ENCODE measurements at places on chromosomes 1 and 21.

DNA sequence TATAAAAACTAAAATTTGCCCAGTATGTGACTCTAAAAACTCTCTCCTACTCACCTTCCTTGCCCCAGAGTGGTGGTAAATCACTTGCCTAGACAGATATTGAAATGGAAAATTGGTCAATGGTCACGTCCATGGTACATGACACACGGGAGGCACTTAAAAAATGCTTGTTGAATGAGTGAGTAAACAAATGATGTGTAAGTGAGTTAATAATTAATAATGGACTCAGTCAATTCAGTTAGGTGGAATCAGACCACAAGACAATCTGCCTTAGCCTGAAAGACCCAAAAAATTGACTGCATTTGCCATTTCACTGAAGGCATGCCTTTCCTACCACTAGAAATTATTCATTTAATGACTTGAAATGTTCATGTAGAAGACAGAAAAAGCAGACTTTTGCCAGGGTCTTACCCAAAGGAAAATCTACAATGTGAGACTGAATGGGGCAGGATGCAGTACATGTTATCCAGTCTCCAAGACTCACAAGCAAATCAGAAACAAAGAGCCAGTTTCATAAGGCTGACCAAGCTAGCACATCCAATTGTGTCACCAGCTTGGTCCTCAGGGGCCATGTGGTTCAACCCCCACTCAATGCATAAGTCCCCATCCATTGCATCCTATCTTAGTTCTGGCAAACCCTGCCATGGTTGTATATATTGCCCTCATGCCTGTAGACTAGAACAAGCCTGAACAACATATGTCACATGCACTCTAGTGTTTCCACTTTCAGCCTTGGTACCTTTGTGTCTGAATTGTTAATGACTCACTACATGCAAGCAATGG is 73.6 kb downstream of the TBX15 start:
- DNase-seq, result no peak

- no peak for DNase-seq
These were observed 51.9 kb downstream of the IER5 start for GRCh38 chr1:181140398-181140797.

GRCh38 chr21:23131177-23131576 is 2133.0 kb downstream of the NCAM2 start:
- DNase-seq, result no peak

DNA sequence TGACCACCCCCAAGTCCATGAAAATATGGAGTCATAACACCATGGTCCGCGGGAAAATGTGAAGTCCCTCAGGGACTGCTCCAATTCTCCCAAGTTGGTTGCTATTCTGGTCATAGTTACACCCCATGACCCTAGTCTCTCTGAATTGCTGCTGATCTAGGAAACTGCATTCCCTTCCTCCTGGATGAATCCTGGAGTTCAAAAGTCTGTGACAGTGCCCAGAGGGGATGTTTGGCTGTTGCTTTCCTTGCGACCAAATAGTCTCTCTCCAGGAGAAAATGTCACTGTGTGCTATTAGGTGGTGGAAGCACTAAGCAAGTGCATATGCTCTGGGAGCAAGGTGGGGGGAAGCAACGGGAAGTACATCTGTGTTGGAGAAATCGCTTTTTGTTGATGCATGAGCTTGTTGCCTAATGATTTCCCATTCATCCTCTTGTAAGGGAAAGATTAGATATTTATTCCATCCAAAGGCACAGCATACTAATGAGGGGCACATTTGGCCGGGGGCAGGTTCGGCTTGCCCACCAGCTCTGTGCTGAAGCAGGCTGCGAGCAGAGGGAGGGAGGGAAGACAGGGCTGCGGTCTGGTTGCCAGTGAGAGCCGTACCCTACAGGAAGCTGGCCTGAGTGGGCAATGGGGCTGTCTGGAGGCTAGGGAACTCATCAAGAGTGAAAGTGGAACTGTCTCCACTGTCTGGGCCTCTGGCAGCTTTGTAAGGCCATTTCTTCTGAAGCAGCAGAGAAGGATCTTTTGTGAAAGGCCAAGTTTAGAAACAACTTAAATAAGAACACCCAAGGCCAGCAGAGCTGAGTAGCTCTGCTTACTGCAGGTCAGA is 27.2 kb downstream of the SYT6 start:
- no peak for DNase-seq

- DNase-seq, result no peak
These were observed 32.8 kb upstream of the CSF3R start for GRCh38 chr1:36515315-36516138.

DNA sequence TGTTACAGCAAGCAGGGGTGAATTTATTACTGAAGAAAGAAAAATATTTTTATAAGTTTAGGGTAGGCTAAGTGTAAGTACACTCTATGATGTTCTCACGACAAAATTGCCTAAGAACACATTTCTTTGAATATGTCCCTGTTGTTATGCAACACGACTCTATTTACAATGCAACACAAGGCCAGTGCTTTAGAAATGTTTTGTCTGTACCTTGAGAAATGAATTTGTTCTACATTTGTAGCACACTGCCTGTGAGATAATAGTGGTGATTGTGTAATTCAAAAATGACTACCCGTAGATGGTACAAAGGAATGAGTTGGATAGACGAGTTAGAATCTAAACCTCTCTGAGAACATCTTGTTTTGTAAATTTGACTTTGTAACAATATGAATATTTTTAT is 63.7 kb upstream of the IGSF5 start:
- no peak for DNase-seq

DNA sequence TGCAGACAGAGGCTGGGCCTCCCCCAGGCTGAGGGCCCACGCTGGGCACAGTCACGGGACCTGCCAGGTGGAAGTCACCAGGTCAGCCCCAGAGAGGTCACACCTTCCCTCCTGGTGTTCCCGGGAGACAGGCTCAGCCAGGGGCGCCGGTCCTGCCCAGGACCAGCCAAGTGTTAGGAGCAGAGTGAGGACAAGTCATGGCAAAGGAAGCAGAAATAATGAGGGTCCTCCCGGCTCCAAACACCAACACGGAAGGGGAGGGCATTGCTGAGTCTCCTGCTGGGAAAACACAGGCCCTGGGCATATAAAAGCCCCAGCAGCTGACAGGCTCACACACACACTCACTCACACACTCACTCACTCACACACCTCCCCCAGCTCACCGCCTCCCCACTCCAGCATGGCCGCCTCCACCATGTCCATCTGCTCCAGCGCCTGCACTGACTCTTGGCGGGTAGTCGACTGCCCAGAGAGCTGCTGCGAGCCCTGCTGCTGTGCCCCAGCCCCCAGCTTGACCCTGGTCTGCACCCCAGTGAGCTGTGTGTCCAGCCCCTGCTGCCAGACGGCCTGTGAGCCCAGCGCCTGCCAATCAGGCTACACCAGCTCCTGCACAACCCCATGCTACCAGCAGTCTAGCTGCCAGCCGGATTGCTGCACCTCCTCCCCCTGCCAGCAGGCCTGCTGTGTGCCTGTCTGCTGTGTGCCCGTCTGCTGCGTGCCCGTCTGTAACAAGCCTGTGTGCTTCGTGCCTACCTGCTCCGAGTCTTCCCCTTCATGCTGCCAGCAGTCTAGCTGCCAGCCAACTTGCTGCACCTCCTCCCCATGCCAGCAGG is at the start of gene KRTAP10-10:
Gene KRTAP10-10 (plus strand): TSS at position 339 of the 833 bp plus-strand sequence. CDS start 62 bp downstream, at position 401.
- DNase-seq, result no peak

DNA sequence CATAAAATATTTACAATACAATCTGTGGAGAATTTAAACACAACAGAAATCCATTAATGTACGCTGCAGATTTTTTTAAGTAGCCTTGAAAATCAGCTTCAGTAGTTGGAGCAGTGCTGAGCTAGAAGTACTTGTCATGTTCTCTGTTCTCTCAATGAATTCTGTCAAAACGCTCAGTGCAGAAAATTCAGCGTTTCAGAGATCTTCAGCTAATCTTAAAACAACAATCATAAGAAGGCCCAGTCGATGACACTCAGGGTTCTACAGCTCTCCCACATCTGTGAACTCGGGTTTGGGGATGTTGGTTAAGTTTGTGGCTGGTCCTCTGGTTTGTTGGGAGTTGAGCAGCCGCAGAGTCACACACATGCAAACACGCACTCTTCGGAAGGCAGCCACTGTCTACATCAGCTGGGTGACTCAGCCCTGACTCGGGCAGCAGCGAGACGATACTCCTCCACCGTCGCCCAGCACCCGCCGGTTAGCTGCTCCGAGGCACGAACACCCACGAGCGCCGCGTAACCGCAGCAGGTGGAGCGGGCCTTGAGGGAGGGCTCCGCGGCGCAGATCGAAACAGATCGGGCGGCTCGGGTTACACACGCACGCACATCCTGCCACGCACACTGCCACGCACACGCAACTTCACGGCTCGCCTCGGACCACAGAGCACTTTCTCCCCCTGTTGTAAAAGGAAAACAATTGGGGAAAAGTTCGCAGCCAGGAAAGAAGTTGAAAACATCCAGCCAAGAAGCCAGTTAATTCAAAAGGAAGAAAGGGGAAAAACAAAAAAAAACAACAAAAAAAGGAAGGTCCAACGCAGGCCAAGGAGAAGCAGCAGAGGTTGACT is 161.2 kb downstream of the RUNX1 start:
- peak; percentile 90 for DNase-seq

GRCh38 chr1:90580176-90580575 is 136.9 kb downstream of the BARHL2 start:
- no peak for DNase-seq

GRCh38 chr1:119732465-119733168 is 20.9 kb downstream of the PHGDH start:
- DNase-seq, result no peak

DNA sequence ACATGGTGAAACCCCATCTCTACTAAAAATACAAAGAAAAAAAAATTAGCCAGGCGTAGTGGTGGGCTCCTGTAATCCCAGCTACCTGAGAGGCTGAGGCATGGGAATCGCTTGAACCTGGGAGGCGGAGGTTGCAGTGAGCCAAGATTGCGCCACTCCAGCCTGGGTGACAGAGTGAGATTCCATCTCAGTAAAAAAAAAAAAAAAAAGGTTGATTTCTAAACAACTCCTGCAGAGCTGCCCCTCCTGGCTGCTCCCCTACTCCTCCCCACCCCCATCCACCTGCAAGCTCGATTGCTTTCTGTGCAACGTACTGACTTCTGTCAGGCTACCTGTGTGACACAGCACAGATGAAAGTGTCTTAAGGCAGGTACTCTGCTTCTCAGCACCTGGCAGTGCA is 13.3 kb downstream of the ETV3L start:
- no peak for DNase-seq

DNA sequence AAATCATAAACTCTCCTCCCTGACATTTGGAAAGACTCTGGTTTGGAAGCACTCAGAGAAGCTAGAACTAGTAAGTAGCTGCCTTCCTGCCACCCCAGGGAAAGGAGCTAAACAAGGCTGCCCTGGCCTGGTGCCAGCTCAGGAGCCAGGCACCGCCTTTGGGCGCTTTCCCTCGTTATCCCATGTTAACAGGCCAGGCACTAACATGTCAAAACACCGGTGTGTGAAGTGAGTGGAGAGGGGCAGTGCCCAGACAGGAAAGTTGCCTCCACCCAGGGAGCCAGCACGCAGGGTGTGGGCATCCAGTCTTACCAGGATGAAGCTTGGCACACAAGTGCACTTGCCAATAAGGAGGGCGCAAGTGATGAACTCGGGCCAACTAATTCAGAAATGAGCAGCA is 346.8 kb downstream of the RRAGC start:
- no peak for DNase-seq

DNA sequence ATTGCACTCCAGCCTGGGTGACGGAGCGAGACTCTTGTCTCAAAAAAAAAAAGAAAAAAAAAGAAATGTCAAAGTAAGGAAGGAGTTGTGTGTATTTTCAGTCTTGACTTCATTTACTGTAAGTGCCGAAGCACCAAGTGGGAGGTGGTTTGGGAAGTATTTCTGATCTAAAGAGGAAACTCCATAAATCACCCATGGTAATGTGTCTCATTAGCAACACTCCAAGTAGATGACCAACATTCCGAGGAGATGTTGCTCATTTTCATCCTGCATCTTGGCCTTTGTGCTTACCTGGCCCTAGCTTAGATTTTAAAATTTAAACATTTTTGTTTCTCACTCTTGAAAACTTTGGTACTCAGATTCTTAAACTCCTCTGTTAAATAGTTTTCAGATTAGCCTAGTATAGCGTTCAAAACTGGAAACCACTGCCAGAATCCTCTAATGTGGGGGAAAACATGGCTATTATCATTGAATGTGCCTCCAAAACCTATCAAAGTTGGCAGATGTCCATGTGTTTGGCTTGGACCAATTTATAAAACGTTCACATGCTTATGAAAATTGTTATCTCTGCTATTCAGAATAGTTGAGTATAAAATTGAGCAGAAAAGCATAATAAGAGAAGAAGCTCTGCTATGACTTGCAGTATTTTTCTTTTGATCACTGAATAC is 110.4 kb downstream of the NFIA start:
- no peak for DNase-seq

DNA sequence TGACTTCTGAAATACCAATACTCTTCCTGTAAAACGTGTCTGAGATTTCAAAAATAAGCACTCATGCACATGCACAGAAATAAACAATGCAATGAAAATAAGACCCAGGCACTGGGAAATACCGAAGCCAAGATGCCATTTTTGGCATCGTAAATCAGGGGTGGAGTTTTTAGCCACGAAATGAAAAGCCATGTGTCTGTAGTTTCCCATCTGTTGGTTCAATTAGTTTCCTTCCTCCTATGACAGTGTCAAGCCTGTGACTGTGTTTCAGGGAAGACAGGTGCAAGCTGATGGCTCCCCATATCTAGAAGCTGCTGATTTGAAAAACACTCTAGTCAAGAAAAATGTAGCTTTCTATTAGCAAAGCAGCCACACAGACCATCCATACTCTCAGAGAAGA is 480.4 kb upstream of the CAMK1G start:
- DNase-seq, result no peak

- no peak for DNase-seq
These were observed 16.3 kb downstream of the VPS45 start for GRCh38 chr1:150083907-150084306.

DNA sequence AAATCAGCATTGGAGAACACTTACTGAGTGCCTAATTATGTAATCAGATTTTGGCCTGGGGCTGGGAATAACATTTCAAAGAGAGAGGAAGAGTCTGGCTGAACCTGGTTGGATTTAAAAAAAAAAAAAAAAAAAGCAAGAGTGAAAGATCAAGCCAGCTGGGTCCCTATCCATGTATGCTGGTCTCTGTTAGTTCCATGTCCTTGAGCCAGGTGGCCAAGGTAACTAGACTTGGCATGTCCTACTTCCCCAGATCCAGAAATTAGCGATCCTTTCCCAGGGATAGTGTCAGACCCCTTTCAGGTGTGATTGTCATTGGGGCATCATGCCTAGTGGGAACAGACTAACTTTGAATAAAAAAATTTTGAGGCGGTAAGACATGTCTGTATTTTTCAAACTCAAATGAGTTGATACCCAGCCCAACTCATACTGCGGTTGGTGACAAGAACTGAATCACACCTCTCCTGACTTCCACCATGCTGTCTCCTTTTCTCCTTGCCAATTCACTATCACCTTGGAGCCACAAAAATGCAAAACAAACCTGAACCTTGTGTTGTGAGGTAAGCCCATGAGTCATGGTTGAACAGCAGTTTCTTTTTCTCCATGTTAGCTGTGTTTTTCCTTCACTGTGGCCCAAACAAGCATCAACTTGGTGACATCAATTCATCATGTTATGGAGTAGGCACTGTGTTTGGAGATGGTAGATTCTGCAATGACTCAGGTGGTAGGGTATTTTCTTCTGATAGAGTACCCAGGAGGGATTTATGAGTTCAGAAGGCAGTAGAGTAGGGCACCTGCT is 24.5 kb upstream of the PPP2R5A start:
- DNase-seq, result no peak

Data from amniotic stem cell (primary cell).